ENCODE measurements at places on chromosomes 6 and 20. TPM values are rescaled to one million over a fixed set of nuclear protein-coding genes. Genes with fewer than 3 reads are reported as not detected.

The SNAP25 gene
- 5.3 TPM for polyA plus RNA-seq

The TGM2 gene
- 127 TPM for polyA plus RNA-seq

The WFDC10B gene
- not detected for polyA plus RNA-seq

The BPIFB2 gene
- not detected for polyA plus RNA-seq

All from left lung (tissue), 14 donors.